Anterior cingulate cortex (tissue), 58 donors: ENCODE measurements at places on chromosomes 4 and X.

GRCh38 chrX:109952985-109953905, 49.7 kb upstream of the TMEM164 start:
- DNase-seq, result no peak

GRCh38 chrX:152632445-152633097, 5.1 kb upstream of the GABRQ start:
- DNase-seq, result no peak

GRCh38 chr4:123599061-123599919, 202.7 kb downstream of the SPRY1 start:
- no peak for DNase-seq

DNA sequence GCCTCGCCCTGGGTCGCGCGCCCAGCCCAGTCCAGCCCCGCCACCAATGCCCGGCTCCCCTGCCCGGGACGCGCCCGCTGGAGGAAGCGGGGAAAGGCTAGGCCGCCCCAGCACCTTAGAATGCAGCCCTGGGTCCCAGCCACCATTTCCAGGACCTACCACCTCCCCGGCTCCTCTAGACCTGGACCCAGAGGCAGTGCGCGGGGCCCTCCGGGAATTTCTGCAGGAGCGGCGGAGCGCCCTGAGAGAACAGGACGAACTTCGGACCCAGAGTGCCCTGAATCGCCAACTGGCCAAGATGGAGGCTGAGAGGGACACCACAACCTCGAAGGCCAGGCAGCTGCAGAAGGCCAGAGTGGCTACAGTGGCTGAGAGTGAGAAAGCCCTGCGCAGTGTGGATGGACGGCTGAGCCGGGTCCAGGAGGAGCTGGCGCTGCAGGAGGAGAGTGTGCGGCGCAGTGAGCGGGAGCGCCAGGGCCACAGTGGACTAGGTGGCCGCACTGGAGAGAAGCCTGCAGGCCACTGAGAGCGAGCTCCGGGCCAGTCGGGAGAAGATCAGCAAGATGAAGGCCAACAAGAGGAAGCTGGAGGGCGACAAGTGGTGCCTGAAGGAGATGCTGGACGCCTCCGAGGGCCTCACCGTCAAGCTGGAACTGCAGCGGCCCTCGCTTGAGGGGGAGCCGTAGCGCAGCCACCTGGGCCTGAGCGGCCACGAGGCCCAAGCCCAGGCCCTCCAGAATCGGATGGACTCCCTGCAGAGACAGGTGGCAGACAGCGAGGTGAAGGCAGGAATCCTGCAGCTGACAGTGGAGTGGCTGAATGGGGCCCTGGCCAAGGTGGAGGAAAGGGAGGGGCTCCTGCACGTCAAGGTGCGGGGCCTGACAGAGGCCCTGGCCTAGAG, 15.5 kb downstream of the SMIM10L2A start:
- no peak for DNase-seq

DNA sequence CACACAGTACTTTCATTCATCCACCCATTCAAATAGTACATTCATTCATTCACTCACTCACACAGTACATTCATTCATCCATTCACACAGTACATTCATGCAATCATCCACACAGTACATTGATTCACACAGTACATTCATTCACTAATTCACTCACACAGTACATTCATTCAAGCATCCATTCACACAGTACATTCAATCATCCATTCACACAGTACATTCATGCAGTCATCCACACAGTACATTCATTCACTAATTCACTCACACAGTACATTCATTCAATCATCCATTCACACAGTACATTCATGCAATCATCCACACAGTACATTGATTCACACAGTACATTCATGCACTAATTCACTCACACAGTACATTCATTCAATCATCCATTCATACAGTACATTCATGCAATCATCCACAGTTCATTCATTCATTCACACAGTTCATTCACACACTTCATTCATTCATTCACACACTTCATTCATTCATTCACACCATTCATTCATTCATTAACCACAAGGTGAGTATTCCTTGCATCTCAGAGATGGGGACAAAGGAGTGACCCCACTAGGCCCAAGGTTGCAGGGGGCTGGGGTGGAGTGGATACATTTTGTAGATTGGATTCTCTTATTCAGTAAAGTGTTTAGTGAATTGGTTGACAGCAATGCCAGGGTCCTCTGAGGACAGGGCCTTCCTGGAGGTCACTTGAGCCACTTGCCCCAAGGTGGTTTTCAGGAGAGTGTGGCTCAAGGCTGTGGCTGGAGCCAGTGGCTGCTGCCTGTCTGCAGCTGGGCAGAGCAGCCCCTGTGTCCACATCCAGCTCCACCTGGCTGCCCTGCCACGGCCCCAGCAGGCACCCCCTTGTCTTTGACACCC, 4.3 kb upstream of the SPON2 start:
- DNase-seq, result no peak

DNA sequence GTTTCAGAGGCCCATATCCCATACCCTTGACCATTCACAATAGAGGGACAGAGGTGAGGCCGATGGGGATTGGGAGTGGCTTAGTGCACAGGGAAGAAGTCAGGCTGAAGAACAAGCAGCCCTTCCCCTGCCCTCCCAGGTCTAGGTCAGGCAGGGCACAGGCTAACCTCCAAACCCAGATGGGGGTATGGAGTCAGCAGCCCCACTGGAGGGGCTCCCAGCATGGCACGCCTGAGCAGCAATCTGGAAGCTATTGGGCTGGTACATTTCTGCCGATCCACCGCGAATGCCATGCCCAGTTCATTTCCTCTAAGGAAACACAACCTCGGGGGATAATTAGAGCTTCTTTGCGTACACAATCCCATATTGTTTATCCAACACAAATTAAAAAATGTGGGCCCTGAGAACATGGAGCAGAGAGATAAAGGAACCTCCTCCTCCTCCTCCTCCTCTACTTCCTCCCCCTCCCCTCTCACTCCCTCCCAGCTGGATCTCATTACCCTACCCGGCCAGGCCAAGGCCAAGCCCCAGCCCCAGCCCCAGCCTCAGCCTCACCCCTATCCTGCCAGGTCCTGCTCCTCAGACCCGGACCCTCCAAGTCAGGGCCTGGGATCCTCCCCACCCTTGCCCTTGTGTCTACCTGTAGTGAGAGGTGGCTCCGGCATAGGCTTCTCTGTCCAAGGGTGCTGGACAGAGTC, 83.0 kb downstream of the PJA1 start:
- DNase-seq, result no peak

DNA sequence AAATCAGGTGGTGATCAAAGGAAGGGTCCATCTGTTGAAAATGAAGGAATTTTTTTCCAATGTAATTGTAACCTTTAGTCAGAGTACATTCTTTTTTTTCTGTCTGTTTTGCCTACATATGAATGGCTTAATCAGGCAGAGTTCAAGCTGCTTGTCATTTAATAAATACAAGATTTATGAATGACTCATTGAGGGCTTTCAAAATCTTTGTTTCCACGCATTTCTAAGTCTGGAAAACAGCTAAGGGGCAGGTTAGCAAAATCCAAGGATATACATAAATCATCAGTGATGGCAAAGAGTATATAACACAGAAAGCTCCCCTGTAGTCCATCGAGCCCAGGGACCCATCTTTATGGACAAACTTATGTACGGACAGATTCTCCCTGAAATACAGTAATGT, 1.8 kb downstream of the CA5B start:
- DNase-seq, result no peak

DNA sequence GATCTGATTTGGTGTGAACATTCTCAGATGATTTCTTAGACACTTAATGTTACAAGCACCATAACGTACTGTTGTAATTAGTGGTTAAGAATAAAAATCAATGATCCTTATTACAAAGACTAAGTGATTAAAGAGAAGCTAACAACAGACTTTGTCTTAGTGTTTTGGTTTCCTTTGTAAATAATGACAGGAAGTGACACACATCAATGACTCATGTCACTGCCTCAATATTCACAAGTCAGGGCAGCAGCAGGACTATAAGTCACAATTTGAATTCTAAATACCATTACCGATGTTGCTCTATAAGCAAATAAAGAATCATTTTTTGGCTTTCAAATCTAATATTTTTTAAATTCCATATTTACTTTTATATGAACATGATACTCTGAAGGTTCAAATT, 115.8 kb upstream of the FAT4 start:
- no peak for DNase-seq

- no peak for DNase-seq
Measured at GRCh38 chr4:104334410-104334809, 160.3 kb downstream of the CXXC4 start.
